ENCODE measurements at places on chromosomes 3 and 15. TPM values are rescaled to one million over a fixed set of nuclear protein-coding genes. Genes with fewer than 3 reads are reported as not detected.
A peak's percentile ranks its signal among the peaks of the same experiment; 100 is the strongest.

GRCh38 chr3:107816107-107816506 is 274.7 kb downstream of the CD47 start:
- DNase-seq = no peak
- no peak overlapping the region for H3K4me3 ChIP-seq
- H3K36me3 ChIP-seq = no peaks in the 10 kb centered on the region
- peaks cover 6% of the 10 kb centered on the region for H3K27me3 ChIP-seq

GRCh38 chr3:144831955-144832716 is 860.5 kb downstream of the DIPK2A start:
- H3K4me1 ChIP-seq = no peaks in the 10 kb centered on the region
- H3K27me3 ChIP-seq = no peaks in the 10 kb centered on the region
- no peaks in the 10 kb centered on the region for H3K36me3 ChIP-seq
- H3K4me3 ChIP-seq = no peak overlapping the region

The LMAN1L gene
- not detected for total RNA-seq

GRCh38 chr3:45689787-45690145 is 570 bp downstream of the SACM1L start:
- no peak for DNase-seq
- H3K4me3 ChIP-seq = peak overlapping the region; percentile 76
- H3K27me3 ChIP-seq = no peaks in the 10 kb centered on the region
- peaks cover 47% of the 10 kb centered on the region for H3K4me1 ChIP-seq
- peak overlapping the region; percentile 87 for H3K27ac ChIP-seq
- H3K36me3 ChIP-seq = peaks cover 7% of the 10 kb centered on the region

- no peaks in the 10 kb centered on the region for H3K36me3 ChIP-seq
- peak overlapping the region; percentile 89 for H3K27ac ChIP-seq
- no peaks in the 10 kb centered on the region for H3K27me3 ChIP-seq
- H3K4me3 ChIP-seq = peak overlapping the region; percentile 97
- DNase-seq = peak; percentile 60
Measured at GRCh38 chr3:182979674-182980191, 605 bp downstream of the DCUN1D1 start.

DNA sequence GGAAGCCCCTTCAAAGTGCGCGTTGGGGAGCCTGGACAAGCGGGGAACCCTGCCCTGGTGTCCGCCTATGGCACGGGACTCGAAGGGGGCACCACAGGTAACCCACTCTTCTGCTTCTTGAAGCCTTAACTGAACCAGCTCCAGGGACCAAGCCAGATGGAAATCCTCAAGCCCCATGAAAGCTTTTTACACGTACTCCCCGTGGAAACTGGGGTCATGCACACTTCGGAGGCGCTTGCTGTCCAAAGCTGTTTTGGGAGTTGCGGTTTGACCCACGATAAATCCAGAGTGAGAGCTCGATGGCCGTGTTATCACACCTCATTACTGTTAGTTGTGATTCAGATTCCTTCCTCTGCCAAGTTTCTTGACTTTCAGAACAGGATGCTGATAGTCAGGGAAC is 47.5 kb downstream of the DNASE1L3 start:
- H3K4me3 ChIP-seq = no peak overlapping the region
- no peaks in the 10 kb centered on the region for H3K27me3 ChIP-seq
- peaks cover 31% of the 10 kb centered on the region for H3K4me1 ChIP-seq
- DNase-seq = no peak
- H3K27ac ChIP-seq = no peak overlapping the region

The VIPR1 gene
- 212 TPM for total RNA-seq

GRCh38 chr3:168002786-168003368 is 92.8 kb downstream of the GOLIM4 start:
- H3K4me3 ChIP-seq = no peak overlapping the region
- H3K4me1 ChIP-seq = no peaks in the 10 kb centered on the region
- no peaks in the 10 kb centered on the region for H3K27me3 ChIP-seq
- no peak overlapping the region for H3K27ac ChIP-seq
- no peak for DNase-seq
- H3K36me3 ChIP-seq = no peaks in the 10 kb centered on the region

DNA sequence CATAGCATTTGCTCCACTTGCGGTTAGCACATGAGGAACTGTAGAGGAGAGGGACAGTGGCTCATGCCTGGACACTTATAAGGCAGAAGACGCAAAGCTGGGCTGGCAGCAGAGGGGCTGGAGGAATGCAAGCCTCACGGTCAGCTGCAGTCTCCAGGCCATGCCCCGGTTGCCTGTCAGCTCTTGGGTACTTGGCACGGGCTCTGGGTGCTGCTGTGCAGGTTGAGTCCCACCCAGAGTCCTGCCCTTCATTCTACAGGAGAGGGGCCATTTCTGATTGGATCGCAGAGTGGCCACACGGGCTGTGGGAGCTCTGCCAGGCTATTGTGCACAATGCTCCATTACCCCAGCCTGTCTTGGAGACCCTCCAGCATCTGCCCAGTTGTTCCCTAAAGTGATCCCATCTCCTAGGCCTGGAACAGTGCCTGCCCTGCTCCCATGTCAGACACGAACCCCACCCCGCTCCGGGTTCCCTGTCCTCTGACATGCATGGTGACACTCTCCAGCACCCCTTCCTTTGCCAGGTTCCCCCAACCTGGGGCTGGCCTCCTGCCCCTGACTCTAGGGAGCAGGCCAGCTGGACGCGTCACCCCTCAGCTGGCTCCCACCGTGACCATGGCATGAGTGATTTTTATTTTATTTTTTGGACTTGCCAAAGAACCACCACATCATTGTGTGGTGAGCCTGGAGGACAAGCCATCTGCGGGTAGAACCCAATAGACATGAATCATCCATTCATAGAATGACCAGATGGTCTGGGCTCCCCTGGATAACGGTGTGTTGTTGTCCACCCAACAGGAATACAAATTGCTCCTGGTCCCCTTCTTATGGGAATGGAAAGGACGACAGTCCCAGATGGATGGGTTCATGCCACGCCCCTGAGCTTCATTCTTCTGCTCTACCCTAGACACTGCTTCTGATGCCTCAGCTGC is 51.0 kb upstream of the KLF13 start:
- H3K27me3 ChIP-seq = no peaks in the 10 kb centered on the region
- no peaks in the 10 kb centered on the region for H3K36me3 ChIP-seq
- H3K4me1 ChIP-seq = peaks cover 13% of the 10 kb centered on the region
- H3K4me3 ChIP-seq = no peak overlapping the region

All from lower lobe of right lung (tissue), 2 donors.